Activated CD4-positive, alpha-beta T cell treated with anti-CD3 and anti-CD28 coated beads, Interleukin-2, amount 50 U/mL, for 24 hours (primary cell): ENCODE measurements at places on chromosomes 1 and 21.

DNA sequence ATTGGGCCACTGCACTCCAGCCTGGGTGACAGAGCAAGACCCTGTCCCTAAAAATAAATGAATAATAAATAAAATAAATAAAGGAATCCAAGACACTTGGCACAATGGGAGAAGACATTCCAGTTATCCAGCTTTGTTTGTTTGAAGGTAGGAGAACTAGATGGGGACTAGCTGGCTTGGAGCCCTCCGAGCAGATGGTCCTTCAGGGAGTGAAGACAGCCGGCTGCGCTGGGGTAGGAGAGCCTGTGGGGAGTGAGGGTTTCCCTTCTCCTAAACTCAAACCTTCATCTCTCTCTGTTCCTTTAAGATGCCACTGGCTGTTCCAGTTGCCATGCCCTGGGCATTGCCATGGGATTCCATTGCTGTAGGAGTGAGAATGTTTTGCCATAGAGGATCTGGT lies 120.6 kb downstream of the NAV1 start:
- no peak for DNase-seq

- DNase-seq = no peak
Observed at GRCh38 chr1:91515994-91516393, 15.3 kb downstream of the CDC7 start.

GRCh38 chr21:28336314-28336713 lies 656.4 kb downstream of the LTN1 start:
- no peak for DNase-seq

GRCh38 chr1:3644273-3644672 lies 5.6 kb downstream of the WRAP73 start:
- no peak for DNase-seq

DNA sequence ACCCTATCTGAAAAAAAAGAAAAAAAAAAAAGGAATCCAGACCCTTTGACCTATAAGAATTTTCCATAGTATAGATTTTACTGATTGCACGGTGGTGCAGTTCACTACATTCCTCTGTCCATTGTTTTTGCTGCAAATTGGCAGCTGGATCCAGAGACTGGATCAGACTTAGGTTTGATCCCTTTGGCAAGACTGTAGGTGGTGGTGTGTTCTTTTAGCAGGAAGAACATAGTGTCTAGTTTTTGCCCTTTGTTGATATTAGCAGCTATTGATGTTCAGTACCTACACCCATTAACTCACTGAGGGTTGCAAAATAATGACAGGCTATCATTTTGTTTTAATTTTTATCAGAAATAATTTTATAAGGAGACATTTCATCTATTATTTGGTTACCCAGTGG lies 37.1 kb downstream of the OSBPL9 start:
- DNase-seq = no peak

- DNase-seq = no peak
Observed at GRCh38 chr1:198647055-198647454, 8.2 kb downstream of the PTPRC start.

DNA sequence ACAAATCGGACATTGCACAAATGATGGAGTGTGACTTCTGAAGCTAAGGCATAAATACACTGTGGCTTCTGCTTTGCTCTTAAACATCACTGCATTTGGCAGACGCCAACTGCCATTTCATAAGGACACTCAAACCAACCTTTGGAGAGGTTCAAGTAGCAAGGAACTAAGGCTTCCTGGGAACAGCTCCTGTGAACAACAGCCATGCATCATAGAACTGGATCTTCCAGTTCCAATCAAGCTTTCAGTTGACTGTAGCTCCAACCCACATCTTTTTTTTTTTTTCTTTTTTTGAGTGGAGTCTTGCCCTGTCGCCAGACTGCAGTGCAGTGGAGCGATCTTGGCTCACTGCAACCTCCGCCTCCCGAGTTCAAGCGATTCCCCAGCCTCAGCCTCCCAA lies 10.7 kb upstream of the HUNK start:
- no peak for DNase-seq
